CD4-positive, alpha-beta T cell treated with Interleukin-4 for 1 hour (primary cell): ENCODE measurements at places on chromosomes 7 and 10.

GRCh38 chr10:89478085-89478738 lies 57.2 kb downstream of the SLC16A12 start:
- no peak for DNase-seq

DNA sequence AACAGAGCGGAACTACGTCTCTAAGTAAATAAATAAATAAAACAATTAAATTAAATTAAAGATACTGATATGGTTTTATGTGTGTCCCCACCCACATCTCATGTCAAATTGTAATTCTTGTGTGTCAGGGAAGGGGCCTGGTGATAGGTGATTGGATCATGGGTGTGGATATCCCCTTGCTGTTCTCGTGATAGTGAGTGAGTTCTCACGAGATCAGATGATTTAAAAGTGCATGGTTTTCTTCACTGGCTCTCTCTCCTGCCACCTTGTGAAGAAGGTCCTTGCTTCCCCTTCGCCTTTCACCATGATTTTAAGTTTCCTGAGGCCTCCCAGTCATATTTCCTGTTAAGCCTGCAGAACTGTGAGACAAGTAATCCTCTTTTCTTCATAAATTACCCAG lies 29.0 kb upstream of the OGDHL start:
- no peak for DNase-seq

DNA sequence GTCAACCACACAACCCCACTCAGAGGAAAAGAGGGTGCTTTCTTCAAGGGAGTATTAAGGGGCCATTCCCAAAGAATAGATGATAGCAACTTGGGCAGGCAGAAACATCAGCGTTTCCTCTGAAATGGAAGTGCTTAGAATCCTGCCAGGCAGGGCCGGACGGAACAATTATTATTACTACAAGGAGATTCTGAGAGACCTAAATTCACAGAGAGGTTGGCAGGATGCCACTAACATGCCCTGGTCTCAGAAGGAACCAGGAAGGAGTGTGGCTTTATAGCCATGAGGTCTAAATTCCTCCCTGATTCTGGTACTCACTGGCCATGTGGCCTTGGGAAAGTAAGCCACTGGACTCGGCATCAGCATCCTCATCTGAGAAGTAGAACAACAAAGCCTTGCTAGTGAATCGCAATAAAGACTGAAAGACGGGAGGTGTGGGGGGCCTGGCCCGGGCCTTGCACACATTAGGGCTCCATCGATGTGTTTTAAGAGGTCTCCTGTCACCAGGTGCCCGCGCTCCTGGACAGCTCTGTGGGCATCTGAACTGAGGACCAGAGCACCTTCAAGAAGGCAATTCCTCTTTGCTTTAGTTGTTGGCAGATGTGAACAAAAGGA lies 131.5 kb downstream of the OAT start:
- DNase-seq = no peak

GRCh38 chr10:29377333-29377961 lies 88.6 kb downstream of the LYZL1 start:
- DNase-seq = no peak

DNA sequence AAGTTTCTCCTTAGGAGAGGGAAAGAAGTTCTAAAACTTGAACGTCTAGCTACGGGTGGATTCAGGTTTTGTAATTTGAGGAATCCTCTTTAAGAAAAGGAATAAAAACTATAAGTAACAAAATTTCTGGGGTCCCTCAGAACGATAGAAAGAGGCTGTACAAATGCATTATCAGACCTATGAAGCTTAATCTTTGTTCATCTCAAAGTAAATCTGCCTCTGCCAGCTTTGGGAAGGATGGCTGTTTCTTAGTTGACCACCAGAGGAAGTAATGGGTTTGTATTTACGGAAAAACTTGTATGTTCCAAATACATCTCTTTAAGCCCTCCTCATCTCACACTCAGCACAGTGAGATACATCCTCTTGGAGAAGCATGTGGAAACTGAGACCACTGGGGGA lies 864 bp downstream of the PSTK start:
- peak; percentile 7 for DNase-seq

DNA sequence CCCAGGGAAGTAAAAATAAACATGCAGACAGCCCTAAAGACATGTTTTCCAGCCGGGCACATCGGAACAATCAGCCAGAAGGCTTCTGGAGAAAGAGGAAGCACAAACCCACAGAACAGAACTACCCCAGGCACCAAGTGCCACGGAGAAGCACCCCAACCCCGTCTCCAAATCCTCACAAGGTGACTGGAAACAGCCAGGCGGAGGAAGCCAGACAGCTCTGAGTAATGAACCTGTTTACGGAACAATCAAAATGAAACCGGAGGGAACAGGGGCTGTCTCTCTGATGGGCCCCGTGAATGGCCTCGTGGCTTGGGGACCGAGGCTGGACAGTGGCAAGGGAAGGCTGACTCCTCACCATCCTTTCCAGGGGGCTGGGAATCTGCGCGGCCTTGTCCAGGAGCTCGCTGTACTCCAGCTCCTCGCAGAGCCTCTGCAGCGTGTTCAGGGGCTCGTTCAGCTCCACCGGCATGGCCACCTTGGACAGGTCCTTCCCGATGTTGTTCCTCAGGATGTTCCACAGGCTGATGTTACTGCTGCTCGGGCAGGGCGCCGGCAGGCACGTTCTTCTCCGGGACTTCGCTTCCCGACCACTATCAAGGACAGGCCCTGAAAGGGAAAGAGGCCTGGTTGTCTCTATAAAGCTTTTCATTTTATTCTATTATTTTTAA lies 77.0 kb upstream of the GSDME start:
- DNase-seq = peak; percentile 14

DNA sequence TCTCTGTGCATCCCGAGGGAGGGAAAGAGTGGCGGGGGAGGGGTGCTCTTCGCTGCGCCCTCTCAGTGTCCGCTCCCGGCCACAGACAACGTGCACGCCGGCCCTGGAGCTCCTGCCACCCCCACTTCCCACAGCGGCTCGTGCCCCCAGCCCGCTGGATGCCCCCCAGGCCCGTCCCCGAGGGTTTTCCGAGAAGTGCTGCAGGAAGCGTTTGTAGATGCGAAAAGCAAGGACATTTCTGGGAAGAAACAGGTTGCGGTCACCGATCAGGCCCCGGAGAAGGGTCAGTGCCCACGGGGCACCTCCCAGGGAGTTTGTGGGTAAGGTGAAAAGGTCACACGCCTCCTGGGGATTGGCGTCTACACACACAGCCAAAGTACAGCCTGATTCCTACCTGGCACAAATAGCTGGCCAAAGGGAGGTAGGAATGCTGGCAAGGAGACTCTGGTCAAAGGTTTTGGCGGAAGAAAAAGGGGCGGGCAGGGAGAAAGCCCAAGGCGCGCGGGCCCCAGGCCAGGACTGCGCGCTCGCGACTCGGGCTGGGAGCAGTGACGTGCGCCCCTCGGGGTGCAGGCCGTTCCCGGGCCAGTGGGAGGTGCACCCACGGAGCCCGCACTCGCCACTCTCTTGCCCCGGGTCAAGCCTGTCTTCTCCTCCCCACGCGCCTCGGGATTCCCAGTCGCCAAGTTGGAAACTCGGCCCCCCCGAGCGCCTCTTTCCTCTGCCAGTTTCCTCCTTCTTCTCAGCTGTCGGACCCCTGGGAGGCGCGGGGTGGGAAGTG lies 1.5 kb upstream of the NRP1 start:
- no peak for DNase-seq
